ENCODE measurements at places on chromosomes 5 and 9.
A peak's percentile ranks its signal among the peaks of the same experiment; 100 is the strongest.

GRCh38 chr9:112772215-112772509, 21.6 kb downstream of the SNX30 start:
- no peak for DNase-seq

- DNase-seq: no peak
Measured at GRCh38 chr9:136562746-136563495, 17.1 kb upstream of the NOTCH1 start.

GRCh38 chr9:98087420-98088354, 31.2 kb downstream of the NANS start:
- DNase-seq: no peak

DNA sequence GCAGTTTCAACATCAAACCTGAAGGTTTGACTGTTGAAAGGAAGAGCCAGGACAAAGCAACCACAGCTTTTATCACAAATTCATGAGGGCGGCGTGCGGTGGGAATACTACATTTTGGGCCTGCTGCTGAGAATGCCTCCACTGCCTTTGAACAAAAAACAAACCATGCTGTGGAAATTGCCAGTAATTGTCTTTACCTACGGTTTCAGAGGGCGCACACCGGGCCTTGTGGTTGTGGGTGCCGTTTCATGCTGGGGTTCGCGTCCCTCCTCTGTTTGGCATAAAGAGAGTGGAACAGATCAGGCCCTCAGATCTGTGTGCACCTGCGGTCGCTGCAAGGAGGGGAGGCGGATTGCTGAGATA, 27.6 kb upstream of the TCF7 start:
- DNase-seq: no peak

DNA sequence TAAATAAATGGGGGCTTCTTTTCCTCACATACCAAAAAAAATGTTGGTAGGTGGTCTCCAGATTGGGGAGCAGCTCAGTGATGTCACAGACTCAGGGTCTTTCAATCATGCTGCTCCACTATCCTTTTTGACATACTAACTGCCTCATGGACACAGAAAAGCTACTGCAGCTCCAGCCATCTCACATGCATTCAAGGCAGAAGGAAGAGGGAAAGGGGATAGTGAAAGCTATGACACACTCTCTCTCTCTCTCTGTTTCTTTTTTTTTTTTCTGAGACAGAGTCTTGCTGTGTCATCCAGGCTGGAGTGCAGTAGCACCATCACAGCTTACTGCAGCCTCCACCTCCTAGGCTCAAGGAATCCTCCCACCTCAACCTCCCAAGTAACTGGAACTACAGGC, 7.9 kb upstream of the ADGRD2 start:
- no peak for DNase-seq

DNA sequence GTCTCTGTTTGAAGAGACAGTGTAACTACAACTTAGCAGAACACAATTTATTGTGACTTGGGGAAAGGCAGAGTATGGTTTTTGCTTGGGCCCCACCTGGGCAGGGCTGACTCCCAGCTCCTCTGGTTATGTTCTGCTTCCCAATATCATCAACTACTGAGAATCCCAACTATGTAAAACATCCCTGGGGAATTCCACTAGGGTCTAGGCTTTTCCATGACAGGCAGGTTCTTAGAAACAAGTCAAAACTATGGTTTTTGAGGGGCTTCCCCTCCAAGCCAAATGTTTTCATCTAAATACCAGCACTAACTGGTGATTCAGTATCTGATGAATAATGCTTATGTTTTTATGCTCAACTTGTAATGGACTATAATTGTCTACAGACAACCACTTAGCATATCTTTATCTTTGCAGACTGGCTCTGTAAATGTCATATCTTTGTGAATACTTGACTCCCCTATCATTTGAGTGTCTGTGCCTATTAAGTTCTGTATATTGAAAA, 409.5 kb downstream of the PDE4D start:
- no peak for DNase-seq

- DNase-seq: no peak
Measured at GRCh38 chr9:106626936-106627335, 236.0 kb upstream of the ZNF462 start.

GRCh38 chr9:79674052-79674777, 102.5 kb downstream of the TLE4 start:
- DNase-seq: no peak

DNA sequence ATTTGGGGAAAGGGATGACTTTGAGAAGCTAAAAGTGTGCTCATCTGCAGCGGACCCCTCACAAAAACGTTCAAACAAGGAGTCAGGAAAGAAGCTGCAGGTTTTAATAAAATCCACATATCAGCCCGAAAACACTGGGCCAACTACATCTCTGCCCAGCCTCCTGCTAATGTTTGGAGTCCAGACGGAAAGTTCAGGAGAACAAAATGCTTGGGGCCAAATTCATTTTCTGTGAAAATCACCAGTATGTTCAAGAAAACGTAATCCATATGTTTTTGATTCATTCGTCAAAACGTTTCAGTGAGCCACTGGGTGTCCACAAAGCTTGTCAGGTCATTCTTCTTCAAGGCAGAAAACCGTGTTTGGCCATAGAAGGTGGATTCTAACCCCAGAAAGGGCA, 87.5 kb upstream of the GAS1 start:
- no peak for DNase-seq

GRCh38 chr9:135581636-135582426, 20.3 kb downstream of the PAEP start:
- no peak for DNase-seq

DNA sequence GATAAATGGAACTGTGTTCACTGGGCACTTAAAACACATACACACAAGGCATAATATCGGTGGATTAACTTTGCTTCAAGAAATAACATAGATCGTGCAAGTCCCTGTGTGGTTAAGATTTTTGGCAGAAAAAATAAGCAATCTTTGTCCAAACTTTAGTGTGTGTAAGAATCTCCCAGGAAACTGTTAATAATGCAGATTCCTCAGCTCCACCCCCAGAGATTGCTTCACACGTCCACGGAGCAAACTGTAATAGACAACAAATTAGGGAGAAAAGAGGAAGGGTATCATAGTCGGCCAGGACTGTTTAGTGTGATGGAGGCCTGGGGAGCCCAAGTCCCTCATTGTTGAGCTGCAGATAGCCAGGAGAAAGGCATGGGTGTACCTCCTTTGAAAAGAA, 84.8 kb downstream of the PJA2 start:
- DNase-seq: no peak

DNA sequence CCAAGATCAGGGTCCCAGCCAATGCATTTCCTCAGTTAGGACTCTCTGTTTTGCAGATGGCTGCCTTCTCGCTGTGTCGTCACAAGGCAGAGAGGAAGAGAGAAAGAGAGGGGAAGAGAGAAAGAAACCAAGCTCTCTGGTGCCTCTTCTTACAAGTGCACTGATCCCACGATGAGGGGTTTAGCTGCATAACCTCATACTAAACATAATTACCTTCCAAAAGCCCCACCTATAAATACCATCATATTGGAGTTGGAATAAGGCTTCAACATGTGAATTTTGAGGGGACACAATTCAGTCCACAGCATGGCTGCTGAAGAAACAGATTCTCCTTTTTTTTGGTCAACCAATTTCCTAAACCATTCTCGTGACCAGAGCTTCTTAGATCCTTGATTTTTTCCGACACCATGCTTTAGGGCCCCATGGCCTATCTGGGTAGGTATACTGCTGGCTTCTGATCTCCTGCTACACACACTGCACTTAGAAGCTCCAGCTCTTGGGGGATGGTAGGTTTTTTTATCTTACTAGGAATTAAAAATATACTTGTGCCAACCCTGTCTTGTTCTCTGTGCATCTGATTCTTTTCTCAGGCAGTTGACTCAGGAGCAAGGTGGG, 5.1 kb downstream of the CAMK4 start:
- no peak for DNase-seq

DNA sequence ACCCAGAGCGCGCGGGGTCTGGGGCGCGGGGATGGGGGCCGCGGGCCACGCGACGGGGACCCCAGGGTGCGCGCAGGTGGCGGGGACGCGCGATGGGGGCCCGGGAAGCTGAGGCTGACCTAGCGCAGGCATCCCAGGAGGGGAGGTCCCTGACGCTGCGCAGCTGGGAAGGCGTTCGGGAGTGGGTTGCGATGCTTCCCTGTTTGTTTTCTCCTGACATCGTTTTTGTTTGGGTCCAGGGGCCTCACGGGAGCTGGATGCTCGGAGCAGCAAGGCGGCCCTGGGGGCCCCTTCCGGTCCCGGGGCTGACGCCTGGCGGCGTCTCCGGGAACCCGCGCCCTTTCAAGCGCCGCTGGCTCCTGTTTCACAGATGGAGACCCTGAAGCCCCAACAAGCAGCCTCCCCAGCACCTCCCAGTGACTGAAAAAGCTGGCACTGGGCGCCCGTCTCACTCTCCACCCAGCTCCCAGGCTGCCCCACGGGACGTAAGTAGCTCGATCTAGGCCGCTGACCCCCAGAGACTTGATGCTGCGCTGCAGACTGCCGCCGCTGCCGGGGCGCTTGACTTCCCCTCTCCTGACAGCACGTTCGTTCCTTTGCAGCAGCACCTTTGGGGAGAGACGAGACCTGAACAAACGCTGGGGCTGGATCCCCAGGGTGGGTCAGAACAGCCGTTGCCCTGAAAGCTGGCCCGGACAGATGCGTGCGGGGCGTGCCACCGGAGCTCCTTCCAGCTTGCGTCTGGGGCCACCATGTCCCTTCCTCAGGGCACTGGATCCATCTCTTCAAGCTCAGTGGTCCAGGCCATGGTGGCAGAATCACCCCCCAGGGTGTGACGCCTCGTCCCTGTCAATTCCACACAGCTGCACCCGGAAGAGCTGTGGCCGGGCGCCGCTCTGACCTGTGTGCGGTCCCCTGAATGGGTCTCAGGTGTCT, 593 bp downstream of the BRD3OS start:
- DNase-seq: peak; percentile 83

DNA sequence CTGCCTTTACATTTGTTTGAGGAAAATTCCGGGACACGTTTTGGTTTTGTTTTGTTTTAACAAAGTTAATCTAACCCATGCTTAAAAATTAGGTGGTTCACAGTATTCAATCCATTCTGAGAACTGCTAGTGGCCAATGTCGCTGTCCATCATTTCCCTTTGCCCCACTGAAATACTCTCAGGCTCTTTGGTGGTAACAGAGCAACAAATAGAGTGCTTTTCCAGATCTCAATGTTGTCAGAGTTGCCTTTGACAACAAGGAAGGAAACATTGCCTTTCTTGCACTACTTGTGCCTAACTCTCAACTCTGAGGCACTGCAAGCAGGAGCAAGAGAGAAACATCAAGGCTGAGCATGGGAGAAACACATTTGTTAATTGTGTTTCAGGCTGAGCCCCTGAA, 154.0 kb downstream of the MCTP1 start:
- DNase-seq: no peak

DNA sequence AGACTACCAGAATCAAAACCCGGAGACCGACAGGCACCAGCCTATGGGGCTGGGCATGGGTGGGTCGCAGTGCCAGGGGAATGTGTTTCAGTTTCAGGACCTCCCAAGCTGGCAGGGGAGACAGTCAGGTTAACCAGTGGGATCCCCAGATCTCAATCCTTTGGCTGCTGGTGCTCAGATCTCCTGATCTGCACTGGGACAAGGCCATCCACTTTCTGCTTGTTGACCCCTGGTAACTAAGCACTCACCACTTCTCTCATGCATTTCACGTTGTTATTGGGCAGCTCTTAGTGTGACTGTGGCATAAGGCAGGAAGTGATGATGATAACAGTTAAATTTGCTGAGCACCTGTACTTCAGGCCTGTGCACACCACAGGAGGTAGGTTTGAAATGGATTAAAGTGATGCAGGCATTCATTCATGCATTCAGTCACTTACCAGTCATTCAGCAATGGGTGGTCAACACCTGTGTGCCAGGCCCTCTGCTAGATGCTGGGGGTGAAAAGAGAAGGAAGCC, 42.1 kb upstream of the STXBP1 start:
- no peak for DNase-seq

- DNase-seq: no peak
Measured at GRCh38 chr5:81315830-81316229, 14.4 kb downstream of the ZCCHC9 start.

DNA sequence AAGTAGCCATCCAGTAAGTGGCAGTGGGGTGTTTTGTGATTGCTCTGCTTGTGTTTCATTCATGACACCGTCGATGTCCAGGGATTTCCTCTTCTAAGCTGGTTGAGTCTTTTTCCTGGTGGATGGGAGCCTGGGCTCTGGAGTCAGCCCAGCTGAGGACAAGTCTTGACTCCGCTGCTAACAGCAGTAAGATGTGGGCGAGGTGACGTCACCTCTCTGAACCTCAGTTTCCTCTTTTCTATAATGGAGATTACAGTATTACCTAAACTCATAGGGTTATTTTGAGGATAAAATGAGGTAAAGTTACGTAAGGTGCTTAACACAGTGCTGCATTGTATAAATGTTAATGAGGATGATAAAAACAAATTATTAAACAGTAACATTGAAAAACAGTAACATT, 21.3 kb downstream of the FGF1 start:
- no peak for DNase-seq

DNA sequence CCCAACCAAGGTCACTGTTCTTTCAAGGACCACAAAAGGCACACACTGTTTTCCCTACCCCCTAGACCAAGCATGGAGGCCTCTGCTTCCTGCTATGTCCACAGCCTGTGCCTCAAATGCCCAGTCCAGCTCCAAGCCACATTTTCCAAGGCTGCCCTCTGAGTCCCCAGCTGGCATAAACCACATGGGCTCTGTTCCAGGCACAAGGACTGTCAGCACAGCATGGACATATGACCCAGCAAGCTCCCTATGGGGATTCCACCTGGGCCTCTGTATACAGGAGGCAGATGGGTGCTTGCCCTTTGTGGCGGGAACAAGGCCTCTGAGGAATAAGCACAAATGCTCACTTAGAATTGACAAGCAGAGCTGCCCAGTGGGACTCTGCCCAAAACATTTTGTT, 115.2 kb downstream of the SPOCK1 start:
- DNase-seq: no peak

GRCh38 chr5:107631805-107632362, 38.9 kb downstream of the EFNA5 start:
- no peak for DNase-seq

GRCh38 chr5:130280528-130281217, 376.4 kb downstream of the CHSY3 start:
- DNase-seq: no peak

- DNase-seq: no peak
Measured at GRCh38 chr5:34047143-34047542, 4.1 kb upstream of the C1QTNF3 start.

GRCh38 chr9:11016081-11016480, 403.3 kb upstream of the PTPRD start:
- no peak for DNase-seq

- peak; percentile 49 for DNase-seq
Measured at GRCh38 chr5:39072925-39073766, 1.1 kb downstream of the RICTOR start.

DNA sequence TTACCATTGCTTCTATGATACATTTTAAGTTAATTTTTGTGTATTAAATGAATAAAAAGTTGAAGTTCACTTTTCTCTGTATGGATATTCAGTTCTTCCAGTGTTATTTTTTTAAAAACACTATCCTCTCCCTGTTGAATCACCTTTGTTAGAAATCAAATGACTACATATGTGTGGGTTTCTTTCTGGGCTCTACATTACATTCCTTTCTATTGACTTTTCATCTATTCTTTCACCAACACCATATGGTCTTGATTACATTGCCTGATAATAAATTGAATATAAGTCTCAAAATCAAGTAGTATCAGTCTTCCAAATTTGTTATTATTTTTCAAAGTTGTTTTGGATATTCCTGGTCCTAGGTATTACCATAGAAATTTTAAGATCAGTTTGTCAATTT, 7.3 kb upstream of the RASEF start:
- DNase-seq: no peak

- no peak for DNase-seq
Measured at GRCh38 chr5:32304622-32305021, 8.1 kb downstream of the MTMR12 start.

GRCh38 chr5:170633235-170634081, 129.6 kb downstream of the KCNIP1 start:
- no peak for DNase-seq
